ENCODE measurements at places on chromosomes 16 and 17. TPM values are rescaled to one million over a fixed set of nuclear protein-coding genes. Genes with fewer than 3 reads are reported as not detected.
A peak's percentile ranks its signal among the peaks of the same experiment; 100 is the strongest.

DNA sequence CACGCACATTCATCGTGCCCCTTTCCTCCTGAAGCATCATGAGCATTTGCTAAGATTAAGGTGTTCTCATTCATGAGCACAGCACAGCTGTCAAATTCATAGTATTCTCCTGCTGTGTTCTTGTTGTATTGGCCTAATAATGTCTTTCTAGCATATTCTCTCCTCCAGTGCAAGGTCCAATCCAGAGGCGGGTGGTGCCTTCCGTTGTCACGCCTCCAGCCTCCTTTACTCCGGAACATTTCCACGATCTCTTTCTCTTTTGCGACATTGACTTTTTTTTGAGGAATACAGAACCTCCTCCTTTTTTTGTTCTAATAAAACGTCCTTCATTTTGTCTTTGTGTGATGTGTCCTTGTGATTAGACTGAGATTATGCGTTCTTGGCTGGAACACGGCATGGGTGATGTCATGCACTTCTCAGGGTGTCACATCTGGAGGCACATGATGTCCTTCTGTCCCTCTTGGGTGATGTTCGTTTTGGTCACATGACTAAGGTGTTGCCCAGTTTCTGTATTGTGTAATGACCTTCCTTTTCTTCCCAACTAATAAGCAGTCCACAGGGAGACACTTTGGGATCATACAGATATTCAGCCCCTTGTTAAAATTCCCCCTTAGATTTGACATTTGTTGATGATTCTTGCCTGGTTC, 66.3 kb downstream of the CLEC16A start:
- no peak for DNase-seq

DNA sequence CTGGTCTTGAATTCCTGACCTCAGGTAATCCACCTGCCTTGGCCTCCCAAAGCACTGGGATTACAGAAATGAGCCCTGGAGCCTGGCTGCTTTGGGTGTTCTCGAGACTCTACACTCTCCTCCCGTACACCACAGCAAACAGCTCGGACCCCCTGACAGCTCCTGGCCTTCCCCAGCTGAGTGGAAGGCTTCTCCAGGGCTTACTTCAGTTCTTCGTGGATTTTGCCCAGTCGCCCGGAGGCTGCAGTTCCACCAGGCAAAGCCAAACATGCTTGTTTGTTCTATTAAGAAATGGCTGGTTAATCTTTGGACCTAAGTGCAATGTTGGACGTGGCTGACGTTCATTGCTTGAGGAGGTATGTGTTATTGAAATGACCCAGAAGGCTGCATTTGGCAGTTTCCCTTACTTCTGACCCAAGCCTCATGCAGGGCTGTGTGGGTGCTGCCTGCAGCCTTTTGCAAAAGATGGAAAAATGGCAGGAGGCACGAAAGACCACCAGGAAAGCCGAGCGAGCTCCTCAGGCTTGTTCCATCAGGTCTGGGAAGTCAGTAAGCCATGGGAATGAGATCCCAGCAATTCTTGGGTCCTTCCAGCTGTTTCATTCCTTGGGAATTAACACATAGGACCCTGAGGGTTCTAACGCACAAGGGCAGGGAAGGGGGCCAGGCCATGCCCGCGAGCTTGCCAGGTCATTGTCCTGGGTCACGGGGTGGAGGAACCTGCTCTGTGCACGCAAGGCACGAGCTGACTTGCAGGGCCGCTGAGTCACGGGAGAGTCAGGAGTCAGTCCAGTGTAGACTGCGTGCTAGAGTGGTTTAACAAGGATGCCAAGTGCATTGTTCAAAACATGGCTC, 23.9 kb upstream of the KLHDC4 start:
- DNase-seq = peak; percentile 93

GRCh38 chr16:31348579-31348978, 6.4 kb upstream of the ITGAX start:
- DNase-seq = no peak

DNA sequence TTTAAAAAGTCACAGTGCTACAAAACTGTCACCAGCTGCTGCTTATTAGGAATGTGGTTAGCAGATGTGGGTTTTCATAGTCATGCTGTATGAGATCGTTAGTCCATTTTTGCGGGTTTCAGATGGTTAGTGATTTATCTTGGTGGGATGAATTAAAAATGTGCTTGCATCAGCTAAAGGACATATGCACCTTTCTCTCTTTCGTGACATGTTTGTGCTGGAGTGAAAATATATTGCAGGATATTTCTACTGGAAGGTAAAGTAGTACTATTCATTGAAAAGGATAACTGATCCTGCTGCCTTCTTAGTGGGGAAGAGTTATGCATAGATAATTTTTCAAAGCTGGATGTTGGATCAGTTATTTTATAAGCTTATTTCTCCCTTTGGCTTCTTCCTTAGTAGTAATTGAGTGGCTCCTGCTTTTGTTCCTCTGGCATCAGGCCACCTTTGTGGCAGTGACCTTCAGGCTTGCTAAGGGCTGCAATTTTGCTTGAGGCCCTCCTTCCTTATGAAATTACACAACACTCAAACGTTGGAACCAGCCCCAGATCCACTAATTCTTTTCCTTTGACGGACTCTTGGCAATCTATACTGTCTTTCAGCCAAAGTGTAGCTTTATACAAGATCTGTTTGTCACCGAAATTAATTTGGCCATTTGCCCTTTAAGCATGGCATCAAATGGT, 7.5 kb upstream of the SNTB2 start:
- peak; percentile 89 for DNase-seq

DNA sequence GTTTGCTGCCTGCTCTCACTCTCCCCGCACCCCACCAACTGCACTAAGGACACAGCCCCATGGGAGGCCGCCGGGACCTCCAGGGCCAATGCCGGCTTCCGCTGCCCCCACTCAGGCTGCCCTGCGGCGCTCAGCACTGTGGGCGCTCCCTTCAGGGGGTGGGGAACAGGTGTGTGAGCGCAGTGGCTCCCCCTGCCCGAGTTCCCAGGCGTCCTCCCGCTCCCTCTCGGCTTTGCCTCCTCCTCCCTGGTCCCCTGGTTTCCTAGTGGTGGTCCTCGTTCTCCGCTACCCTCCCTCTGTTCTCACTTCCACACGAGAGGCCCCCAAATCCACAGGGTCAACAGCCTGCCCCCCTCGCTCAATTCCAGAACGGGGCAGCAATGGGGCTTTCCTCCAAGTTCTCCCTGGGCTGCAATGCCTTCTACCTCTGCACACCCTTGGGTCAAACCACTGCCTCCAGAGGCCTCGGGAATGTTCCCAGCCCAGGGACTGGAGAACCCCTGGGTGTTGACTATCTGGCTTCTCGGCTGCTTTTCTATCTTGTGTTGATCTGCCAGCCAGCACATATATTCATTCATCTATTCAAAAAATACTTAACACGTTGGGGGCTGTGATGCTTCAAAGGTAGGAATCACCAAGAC, 9.9 kb downstream of the FOXJ1 start:
- DNase-seq = no peak

GRCh38 chr17:53942898-53943297, 120.2 kb downstream of the KIF2B start:
- DNase-seq = no peak

DNA sequence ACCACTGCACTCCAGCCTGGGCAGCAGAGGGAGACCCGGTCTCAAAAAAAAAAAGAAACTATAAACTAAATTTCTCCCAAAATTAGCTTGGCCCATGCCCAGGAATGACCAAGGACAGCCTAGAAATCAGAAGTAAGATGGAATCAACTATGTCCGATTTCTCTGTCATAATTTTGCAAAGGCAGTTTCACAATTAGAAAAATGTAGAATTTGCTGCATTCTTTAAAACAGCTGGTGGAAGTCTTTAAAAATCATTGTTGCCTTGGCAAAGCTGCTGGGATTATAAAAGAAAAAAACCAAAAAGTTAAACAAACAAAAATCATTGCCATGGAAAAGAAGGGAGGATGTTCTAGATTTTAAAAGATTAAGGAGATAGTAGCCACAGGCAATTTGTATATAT, 32.4 kb downstream of the WWP2 start:
- no peak for DNase-seq

DNA sequence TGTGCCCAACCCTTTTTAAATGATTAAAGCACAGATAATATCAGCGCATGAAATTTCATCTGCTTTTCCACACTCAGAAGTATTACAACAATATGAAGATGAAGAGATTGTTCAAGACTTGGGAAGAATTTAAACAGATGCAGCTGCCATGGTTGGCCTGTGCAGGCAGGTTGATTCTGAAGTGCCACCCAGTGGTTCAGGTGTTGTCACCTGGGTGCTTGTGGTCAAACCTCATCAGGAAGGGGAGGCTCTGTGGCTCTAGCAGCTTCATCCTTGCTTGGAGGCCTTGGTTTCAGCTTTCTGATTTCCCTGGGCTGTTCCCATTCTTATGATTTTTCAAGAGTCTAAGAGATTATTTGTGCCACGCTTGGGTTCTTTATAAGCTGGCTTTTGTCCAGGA, 22.2 kb upstream of the CLEC18C start:
- no peak for DNase-seq

GRCh38 chr17:62189377-62189776, 124.3 kb upstream of the MED13 start:
- DNase-seq = no peak

Gene HAGHL
- 24.1 TPM for total RNA-seq

Gene MT1A
- 0.89 TPM for total RNA-seq

Gene CDH11
- total RNA-seq = 3.1 TPM

Gene FA2H
- 0.20 TPM for total RNA-seq

Gene TERF2IP
- 35.7 TPM for total RNA-seq

Gene UMOD
- not detected for total RNA-seq

Gene COX10
- total RNA-seq = 19.1 TPM

Gene PYCARD
- 19.9 TPM for total RNA-seq

Gene CHP2
- total RNA-seq = not detected
